Activated CD4-positive, alpha-beta memory T cell treated with anti-CD3 and anti-CD28 coated beads, Interleukin-2, amount 10 ng/mL, durations not matched to agents 7 days and 5 days (primary cell): ENCODE measurements at places on chromosomes 1 and 21.

- no peak for DNase-seq
These were observed 28.6 kb upstream of the ZFP69B start for GRCh38 chr1:40421431-40422384.

DNA sequence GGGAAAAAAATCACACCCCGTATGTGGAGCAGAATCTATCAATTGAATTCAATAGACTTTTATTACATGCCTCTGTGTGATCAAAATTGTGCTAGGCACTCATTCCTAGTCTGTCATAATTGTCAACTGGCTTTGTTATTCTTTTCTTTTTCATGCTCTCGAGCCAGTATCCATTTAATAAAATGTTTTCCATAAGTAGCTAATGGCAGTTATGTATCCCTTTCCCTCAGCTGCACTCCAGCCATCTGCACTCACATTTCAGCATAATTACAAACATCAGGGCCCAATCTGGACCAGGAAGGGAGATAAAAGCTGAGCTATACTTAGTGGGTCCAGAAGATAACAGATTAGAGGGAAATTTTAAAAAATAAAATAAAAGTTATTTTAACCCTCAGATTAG, 15.9 kb downstream of the RGS5 start:
- DNase-seq, result no peak

DNA sequence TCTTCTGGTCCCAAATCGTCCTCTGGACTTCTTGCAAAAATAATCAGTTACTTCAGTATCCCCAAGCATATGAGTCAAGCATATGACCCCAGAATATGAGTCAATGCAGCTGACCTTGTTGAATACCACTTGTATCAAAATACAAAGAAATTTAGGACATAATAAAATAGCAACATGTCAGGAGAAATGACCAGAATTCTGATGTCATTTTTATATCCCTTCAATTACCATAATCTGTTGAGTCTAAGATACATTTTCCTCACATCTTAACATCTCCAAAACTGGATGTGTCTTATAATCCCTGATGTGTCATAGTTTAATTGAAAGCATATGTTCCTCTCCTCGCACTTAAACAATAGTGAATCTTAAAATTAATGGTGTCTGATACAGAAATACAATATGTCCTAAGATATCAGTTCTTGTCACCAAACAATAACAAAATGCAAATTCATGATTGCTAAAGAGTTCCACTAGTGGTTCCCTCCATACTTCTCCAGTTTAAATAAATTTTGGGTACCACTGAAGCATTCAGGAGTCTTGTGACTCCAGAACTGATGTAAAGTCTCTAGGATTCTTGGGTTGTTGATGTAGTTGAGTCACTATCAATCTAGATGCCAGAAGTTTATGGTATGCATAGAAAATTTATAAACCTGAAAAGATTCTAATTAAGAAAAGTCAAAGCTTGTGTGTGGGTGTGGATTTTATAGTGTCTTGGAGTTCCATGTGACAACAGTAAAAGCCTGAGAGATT, 41.8 kb downstream of the KIFAP3 start:
- DNase-seq, result no peak

DNA sequence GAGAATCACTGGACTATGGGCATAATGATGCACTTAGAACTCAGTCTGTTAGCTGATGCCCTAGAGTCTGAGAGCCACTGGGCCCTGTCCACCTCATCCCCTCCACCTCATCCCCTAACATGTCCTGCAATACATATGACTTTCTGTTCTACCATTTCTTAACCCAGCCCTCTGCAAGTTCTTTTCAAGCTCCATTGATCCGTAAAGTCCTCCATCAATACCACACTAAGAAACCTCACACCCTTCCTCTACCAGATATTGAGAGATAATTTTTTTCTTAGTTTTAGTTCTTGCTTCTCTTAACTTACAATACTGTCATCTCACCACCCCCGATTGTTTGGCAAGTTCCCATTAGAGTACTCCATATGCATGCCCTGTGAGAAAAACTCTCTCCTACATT, 22.1 kb downstream of the FCRL4 start:
- DNase-seq, result no peak

DNA sequence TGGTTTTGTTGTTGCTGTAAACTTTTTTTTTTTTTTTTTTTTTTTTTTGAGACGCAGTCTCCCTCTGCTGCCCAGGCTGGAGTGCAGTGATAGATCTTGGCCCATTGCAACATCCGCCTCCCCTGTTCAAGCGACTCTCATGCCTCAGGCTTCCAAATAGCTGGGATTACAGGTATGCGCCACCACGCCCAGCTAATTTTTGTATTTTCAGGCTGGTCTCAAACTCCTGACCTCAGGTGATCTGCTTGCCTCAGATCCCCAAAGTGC, 78.9 kb upstream of the SLC45A1 start:
- no peak for DNase-seq

GRCh38 chr1:12598974-12599373, 19.0 kb downstream of the DHRS3 start:
- no peak for DNase-seq

DNA sequence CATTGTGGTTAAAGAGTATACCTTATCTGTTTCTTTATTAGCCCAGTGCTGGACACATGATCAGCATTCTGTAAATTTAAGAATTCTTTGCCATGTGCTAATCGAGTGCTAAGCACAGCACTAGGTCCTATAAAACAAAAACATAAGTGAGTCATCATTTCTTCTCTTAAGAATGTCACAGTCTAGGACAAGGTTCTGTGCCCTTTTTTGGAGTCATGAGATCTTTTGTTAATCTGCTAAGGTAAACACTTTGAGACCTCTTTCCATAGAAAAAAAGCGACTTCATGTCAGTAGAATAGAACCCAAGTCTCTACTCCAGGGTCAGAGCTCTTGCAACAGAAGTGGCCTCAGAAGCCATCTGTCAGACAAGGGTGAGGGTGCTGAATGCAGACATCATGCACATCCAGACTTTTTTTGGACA, 70.0 kb upstream of the NFIA start:
- DNase-seq, result no peak

- DNase-seq, result no peak
These were observed 87.0 kb upstream of the IRF2BP2 start for GRCh38 chr1:234697015-234697414.

DNA sequence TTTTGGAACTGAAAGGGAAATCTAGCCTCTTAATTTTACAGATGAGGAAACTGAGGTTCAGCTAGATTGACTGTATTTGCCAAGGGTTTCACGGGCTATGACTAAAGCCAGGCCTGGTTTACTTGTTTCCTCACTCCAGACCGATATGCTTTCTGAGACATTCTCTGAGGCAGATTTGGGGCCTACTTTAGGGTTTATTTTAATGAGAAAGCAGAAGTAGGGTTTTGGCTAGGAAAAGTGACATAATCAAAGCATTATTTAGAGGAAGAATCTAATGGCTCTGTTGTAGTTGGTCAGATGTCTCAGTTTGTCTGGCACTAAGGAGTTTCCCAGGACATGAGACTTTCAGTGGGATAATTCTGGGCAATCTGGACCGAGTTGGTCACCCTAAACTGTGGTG, 1.5 kb upstream of the RPTN start:
- no peak for DNase-seq

DNA sequence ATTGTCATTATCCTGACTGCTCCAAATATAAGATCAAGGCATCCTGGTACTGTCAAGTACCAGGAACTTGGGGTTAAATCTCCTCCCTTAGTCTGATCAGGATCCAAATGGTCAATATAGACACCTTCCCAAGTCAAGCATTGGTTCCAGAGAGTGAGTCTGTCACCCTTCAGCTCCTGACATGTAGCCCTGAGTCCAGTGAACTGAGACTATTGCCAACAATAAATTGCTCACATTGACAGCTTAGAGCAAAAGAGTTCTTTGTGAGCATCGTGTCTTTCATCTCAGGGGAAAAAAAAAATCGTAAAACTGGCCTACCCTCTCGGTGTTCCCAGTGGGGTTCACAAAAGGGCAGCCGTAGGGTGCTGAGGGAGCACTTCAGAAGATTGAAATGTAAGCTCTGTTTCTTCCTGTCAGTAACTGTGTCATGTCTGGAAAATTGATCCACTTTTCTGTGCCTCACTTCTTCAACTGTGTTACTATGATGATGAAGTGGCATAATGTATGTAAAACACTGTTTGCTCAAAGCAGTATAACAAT, 228.5 kb downstream of the KCNH1 start:
- no peak for DNase-seq

DNA sequence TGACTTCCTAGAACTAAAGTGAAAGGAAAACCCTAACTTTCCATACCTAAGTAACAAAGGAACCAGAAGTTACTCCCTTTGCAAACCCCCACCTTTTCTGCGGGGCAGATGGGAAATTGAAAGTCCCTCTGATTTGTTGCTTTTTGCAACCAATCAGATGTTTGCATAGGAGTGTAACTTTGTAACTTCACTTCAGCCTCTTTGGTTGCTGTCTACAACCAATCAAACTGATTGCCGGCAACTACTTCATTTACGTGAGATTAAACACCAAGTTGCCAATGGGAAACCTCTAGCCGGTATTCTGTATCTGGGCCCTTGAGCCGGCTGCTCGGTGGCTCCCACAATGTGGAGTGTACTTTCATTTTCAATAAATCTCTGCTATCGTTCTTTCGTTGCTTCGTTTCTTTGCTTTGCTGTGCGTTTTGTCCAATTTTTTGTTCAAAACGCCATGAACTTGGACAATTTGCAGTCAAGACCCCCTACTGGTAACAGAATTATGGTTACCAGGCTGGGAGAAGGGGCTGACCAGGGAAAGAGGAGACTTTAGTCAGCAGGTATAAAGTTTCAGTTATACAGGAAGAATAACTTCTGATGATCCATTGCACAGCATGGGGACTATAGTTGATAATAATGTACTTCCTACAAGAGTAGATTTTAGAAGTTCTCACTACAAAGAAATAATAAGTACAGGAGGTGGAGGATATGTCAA, 69.2 kb upstream of the RGS2 start:
- no peak for DNase-seq

DNA sequence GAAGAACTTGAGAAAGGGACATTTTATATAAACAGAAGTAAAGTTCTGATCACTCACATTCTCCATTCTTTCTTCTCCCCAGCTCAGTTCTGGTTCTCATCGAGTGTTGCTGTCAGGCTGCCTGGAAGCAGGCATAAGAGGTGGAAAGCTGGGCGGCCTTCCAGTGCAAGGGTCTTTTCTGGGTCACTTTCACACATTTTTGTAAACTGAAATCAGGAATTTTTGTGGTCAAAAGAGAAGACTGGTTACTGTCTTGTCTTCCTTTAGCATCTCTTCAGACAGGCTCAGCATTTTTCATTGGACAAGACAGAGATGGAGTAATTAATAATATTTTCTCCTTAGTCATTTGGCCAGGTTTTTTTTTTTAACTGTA, 93.7 kb downstream of the CTH start:
- DNase-seq, result no peak

- no peak for DNase-seq
These were observed 141.4 kb downstream of the PEX14 start for GRCh38 chr1:10615932-10616671.

DNA sequence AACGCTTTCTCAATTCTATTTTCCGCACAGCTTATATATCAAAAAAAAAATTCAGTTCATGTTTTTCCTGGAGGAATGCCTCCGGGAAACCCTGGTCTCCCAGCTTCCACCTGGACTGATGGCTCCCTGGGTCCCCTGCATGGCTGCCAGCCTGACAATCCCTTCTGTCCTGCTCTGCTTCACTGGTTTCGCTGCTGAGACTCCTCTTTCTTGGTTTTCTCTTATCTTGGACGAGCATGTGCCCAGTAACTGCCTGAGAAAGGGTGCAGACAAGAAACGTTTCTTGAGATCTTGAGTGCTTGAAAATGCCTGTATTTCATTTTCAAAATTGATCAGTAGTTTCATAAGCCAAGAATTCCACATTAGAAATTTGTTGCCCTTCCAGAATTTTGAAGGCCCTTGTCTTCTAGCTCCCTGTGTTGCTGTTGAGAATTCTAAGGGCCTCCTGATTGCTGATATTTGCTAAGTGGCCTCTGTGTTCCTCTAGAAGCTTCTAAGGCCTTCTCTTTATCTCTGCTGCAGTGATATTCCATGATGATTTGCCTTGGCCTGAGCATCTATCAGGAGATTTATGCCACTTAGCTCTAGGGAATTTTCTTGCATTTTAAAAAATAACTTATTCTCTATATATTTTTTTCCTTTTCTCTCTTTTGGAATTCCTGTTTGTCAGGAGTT, 44.7 kb downstream of the ETS2 start:
- no peak for DNase-seq

GRCh38 chr1:199858856-199859255, 168.7 kb upstream of the NR5A2 start:
- DNase-seq, result no peak

- DNase-seq, result no peak
These were observed 135.4 kb downstream of the DMRTB1 start for GRCh38 chr1:53594391-53595180.

- no peak for DNase-seq
These were observed 7.2 kb downstream of the CBR1 start for GRCh38 chr21:36076878-36077655.

DNA sequence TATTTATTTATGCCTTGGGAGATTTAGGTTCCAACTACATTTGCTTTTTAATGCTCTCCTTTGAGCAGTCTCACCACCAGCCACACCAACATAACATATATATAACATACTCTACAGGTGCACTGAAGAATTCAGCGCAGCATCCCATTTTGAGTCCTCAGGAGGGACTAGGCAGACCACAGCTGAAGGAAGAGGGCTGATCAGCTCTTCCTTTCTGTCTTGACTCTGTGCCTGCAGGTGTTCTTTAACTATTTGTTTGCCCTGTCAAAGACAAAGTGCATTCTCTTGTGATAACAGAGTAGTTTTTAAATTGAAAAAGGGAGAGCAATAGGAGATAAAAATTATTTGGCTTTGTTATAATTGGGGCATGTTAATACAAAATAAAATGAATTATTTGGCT, 17.0 kb downstream of the HIPK1 start:
- no peak for DNase-seq

- DNase-seq, result no peak
These were observed 250.0 kb upstream of the ADGRL2 start for GRCh38 chr1:81550753-81551152.

- no peak for DNase-seq
These were observed 20.6 kb downstream of the IPO9 start for GRCh38 chr1:201849372-201850052.

- DNase-seq, result no peak
These were observed 525 bp downstream of the AIRE start for GRCh38 chr21:44286086-44286715.

GRCh38 chr1:231921646-231922345, 295.2 kb downstream of the DISC1 start:
- no peak for DNase-seq
